ENCODE measurements at places on chromosomes 7 and 10.

GRCh38 chr7:113086431-113086888 is at the start of gene GPR85:
Gene GPR85 (minus strand): TSS chr7:113086827. CDS start chr7:113084721, 2,106 bp downstream.
- no peak for DNase-seq

DNA sequence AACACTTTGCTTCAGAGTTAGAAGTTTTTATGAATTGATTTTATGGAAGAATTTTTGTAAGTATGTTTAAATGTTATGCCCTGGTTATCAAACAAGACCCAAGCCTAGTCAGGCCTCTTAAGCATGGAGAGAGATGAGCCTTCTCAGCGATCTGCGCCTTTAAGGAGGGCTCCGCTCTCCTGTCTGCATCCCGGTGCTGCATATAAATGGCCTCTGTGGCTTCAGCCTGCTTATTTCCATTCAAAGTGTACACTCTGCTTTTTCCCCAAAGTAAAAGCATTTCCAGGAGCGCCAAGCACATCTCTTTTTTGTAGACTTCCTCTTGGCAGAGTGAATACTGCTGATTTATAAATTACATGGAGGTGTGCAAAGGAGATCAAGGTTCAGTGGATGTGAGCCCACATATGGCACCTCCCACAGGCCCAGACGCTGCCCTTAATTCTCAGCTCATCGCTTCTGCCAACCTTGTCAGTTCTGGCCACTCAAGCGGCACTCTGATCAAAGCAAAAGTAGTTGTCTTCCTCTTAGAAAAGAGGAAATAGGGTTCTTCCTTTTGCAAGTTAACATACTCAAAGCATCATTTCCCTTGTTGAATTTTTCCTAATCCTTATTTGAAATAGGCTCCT is 70.0 kb upstream of the SFMBT2 start:
- no peak for DNase-seq

GRCh38 chr10:31051703-31052102 is 20.0 kb upstream of the ZNF438 start:
- DNase-seq: no peak

DNA sequence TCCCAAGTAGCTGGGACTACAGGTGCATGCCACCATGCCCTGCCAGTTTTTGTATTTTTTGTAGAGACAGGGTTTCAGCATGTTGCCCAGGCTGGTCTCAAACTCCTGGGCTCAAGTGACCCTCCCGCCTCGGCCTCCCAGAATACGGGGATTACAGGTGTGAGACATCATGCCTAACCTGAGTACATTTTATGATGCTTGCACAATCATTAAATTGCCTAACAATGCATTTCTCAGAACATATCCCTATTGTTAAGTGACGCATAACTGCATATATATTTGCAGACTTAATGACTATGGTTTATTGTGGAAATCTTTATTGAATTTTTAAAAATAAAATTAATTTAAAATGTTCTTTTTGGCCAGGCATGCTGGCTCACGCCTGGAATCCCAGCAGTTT is 30.7 kb downstream of the INA start:
- DNase-seq: no peak

GRCh38 chr10:114307731-114308130 is 68.7 kb downstream of the VWA2 start:
- no peak for DNase-seq

- DNase-seq: no peak
Observed at GRCh38 chr10:75466001-75466400, 34.6 kb downstream of the LRMDA start.

GRCh38 chr7:97512441-97513207 is 219.3 kb upstream of the TAC1 start:
- DNase-seq: no peak

GRCh38 chr7:134886353-134887057 is 99.8 kb upstream of the AGBL3 start:
- DNase-seq: no peak

DNA sequence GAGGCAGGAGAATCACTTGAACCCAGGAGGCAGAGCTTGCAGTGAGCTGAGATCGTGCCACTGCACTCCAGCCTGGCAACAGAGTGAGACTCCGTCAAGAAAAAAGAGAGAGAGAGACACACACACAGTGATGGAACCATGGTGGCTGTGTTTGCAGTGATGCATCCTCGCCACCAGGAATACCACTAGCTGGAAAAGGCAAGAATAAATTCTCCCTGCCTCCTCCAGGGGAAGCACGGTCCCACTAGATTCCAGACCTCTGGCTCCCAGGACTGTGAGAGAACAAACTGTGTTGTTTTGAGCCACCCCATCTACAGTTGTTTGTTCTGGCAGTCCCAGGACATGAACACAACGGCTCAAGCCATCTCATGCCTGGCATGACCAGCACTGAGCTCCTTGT is 320.3 kb upstream of the FOXK1 start:
- no peak for DNase-seq

- no peak for DNase-seq
Observed at GRCh38 chr7:114979803-114980507, 58.1 kb downstream of the MDFIC start.

DNA sequence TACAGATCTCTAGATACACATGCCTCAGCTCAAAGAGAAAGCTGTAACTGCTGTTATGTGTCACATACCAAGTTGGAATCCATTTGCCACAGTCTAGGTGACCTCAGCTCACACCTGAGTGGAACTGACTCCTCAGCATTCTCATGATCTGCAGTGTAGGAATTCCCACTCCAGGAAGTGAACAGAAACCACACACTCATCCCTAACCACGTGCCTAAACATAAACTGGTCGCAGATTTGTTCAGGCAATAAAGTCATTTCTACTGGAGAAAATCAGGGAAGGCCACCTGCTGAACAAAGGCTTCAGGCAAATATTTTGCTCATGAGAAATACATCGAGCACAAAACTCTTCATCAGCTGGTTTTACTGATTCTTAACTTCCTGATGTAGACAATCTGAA is 23.0 kb upstream of the ZMYND11 start:
- no peak for DNase-seq

- no peak for DNase-seq
Observed at GRCh38 chr10:1577373-1577770, 160.0 kb downstream of the ADARB2 start.

DNA sequence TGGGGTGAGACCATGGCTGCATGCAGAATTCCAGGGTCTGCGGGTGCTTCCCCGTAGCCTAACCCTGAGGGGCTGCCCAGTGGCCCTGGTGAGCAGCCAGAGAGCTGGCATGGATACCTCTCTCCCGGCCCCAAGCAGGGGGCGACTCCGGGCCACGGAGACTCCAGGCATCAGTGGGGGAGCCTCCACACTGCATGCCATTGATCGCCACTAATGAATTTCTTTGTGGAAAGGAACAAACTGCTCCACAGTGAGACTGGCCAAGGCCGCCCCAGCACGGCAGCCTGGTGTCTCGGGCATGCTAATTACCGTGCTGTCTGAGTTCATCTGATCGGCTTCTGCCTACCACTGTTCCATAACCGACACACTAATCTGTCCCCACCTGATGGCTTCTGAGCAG is 184.4 kb downstream of the GRID1 start:
- DNase-seq: no peak

DNA sequence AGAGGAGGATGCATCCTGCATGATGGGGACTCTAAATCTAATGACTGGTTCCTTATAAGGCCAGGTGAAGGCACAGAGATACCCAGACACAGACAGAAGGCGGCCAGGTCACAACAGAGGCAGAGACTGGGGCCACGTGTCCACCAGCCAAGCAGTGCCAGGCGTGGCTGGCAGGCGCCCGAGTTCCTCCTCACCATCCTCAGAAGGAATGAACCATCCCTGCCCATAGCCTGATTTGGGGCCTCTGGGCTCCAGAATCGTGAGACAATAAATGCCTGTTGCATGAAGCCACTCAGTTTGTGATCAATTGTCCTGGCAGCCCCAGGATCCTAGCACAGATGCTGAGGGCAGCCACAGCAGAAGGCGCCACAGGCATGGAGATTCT is 69.0 kb upstream of the TNRC18 start:
- no peak for DNase-seq

DNA sequence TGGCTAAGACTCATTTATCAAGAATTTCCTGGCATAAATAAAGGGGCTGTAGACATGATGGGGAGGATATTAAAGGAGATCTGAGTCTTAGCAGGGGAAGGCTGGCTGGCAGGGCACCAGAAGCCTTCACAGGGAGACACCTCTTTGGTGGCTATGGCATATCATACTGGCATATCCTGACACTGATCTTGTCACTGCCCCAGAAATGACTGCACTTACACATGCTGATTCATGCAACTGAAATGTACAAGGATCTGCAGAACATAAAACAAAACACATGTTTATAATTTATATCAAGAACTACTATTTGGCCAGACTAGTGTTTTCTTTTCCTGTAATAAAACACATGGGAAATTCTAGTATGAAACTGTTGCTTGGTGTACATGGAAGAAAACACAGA is 5.5 kb upstream of the LIPN start:
- no peak for DNase-seq

DNA sequence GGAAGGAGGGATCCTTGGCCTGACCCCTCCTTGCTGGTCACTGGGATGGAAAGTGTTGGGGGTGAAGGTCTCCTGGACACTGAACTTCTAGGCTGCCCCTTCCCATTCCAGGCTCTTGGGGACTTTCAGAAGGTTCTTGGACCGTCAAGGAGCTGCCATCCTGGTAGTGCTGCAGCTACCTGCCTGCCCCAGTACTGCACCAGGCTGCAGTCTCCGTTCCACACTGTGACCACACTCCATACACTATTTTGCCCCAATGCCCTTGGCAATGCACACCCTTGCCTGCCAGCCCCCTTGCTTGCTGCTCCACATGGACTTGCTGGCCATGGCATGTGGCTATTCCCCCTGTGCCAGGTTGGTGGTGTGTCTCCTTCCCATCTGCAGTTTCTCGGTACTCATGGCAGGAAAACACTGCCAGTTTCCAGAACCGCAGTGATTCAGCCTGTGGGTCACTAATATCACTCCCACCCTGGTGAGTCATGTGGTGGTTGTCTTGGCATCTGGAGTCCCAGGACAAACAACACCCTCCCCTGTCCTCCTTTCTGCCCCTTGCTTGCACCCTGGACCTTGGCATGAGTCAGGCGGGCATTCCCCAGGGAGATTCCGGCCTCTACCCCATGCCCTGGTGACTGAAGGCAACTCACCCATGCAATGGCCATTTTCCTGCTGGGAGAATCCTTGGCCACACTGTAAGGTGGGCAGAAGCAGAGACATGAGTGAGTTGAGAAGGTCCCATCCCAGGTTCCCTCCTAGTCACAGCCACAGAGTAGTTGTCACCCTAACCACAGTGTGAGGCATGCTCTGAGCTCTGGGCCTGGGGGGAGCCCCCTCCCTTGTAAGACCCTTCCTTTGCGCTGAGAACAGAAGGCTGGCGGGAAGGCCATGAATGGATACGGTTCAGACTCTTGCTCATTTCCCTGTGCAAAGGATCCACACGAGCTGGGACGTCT is 32.8 kb downstream of the GOLGA7B start:
- DNase-seq: no peak

DNA sequence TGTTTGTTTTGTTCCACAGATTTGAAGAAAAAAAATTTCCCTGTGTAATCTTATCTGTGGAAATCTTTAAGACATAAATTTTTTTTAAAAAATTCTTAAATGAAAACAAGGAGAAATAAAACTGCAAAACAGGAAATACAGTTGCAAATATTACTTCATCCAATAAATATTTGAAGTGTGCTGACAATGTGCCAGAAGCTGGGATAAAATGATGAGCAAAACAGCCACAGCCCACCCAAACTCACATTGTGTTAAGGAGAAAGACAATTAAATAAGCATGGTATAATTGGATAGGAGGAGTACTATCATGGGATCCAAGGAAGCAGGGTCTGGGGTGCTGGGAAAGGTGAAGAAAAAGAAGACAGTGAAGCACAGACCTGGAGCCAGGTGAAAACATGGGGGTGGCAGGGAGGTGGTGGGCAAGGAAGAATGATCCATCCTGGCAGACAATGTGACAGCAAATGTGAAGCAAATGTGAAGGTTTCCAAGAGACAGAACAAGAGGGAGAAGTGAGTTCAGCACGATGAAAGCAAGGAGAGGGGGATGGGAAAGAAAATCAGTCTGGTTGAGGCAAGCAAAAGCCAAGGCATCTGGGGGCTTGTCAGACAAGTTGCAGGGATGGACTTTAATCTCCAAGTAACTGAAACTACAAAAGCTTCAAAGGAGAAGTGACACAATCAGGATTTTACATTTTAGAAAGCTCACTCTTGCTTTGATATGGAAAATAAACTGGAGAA is 135.9 kb downstream of the HIBADH start:
- DNase-seq: no peak

- DNase-seq: no peak
Observed at GRCh38 chr7:28608731-28609130, 196.4 kb downstream of the CREB5 start.

- DNase-seq: no peak
Observed at GRCh38 chr10:37067576-37067975, 57.8 kb upstream of the ANKRD30A start.

DNA sequence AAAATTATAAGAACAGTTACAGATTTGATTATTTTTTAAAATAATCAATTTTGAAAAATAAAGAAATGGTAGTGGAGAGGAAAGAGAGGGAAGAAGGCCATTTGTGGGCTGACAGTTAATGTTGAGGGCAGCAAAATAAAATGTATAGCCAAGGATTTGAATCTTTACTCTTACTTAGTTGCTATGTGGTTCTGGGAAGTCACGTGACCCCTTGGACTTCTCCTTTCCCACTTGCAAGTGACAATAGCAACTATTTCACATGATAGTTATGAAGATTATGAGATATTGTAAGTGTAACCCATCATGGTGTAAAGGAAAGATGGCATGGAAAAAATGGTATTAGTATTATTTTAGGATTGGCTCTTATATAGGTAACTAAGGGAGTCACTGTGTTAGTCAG is 567.3 kb upstream of the GHITM start:
- DNase-seq: no peak

- DNase-seq: no peak
Observed at GRCh38 chr7:51219261-51219988, 97.2 kb downstream of the COBL start.

All from stimulated activated CD4-positive, alpha-beta T cell treated with anti-CD3 and anti-CD28 coated beads, TNF-alpha, amount 100 ng/mL, for 4 hours (primary cell).